ENCODE measurements at places on chromosomes 6 and 20. TPM values are rescaled to one million over a fixed set of nuclear protein-coding genes. Genes with fewer than 3 reads are reported as not detected.
A peak's percentile ranks its signal among the peaks of the same experiment; 100 is the strongest.

Gene TFAP2D
- not detected for total RNA-seq

Gene STMND1
- not detected for total RNA-seq

GRCh38 chr6:84645000-84645399, 119.4 kb downstream of the TBX18 start:
- DNase-seq = no peak

DNA sequence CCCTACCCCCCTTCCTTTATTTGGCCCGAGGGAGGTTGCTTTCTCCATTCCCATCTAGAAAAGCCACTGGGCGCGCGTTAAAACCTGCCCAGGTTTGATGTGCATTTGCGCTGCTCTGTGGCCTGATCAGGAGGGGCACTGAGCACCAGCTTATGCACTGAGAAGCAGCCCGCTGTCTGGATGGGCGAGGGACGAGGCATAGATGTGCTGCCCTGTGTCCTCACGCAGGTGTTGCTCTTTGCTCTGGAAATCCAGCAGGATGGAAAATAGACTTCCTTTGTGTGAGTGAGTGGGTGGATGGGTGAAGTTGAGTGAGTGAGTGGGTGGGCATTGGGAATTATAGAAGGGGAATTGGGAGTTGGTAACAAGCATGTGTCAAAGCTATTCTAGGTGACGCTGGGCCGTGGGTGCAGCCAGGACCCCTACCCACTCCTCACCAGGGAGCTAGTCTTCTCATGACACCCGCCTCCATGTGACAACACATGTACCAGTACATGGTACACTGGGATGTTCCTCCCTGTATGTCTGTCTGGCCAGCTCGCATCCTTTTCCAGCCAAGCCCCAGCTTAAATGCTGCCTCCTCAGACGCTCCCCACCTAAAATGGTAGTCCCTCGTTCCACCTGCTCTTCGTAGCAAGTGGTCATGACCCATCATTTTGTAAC, 162.6 kb downstream of the DTNBP1 start:
- no peak for DNase-seq

DNA sequence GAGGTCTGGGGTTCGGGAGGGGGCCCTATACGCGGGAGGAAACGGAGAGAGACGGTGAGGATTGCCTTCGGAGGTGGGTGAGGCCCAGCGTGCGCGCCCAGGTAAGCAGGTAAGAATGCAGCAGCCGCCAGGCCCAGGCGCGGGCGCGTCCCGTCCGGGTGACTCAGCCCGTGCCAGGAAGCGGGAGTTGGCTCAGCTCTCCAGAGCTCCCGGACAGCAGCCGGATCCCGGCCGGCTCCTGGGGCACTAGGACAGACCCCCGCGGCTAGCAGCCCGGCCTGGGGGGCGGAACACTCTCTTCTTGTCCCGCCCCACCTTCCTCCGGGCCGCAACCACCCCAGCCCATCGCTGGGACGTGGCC, 1.5 kb upstream of the MDFI start:
- DNase-seq = peak; percentile 37

GRCh38 chr20:47502271-47503239, 868 bp downstream of the NCOA3 start:
- peak; percentile 61 for DNase-seq

DNA sequence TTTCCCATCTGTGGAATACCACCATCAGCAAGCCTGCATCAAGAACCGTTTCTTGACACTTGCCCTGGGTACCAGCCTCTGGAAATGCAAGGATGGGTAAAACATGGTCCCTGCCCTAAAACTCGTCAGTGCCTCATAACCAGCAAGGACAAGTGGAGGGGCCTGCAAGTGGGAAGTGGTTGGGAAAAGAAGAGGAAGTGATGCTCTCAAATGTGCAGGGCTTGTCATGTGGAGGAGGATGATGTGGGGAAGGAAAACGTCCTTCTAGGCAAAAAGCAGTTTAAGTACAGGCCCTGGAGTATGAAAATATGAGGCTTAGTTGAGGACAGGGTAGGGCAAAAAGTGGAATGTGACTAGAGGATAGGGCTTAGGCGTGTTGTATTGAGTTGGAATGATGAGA, 19.0 kb downstream of the RREB1 start:
- no peak for DNase-seq

DNA sequence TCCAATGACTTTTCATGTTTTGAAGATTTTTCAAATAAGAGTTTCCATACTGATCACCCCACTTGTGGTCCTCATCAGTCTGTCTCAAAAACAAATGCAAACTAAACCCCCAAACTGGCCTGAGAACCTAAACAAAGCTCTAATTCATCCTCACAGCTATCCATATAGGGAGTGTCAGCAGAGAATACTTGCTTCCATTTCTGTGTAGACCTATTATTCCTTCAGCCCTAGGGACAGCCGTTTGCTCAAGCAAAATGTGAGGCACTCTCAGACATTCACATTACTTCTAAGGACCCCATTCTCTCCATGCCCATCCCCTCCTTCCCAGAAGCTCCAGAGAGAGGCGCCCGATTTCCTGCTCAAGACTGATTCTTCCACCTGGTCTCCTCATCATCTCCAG, 24.6 kb downstream of the DNAAF9 start:
- DNase-seq = no peak

GRCh38 chr6:15444081-15444731, 198.3 kb downstream of the JARID2 start:
- DNase-seq = no peak
